ENCODE measurements at places on chromosomes 2 and 18.

- no peak for DNase-seq
These were observed 184.2 kb downstream of the KCNJ3 start for GRCh38 chr2:154882725-154883124.

DNA sequence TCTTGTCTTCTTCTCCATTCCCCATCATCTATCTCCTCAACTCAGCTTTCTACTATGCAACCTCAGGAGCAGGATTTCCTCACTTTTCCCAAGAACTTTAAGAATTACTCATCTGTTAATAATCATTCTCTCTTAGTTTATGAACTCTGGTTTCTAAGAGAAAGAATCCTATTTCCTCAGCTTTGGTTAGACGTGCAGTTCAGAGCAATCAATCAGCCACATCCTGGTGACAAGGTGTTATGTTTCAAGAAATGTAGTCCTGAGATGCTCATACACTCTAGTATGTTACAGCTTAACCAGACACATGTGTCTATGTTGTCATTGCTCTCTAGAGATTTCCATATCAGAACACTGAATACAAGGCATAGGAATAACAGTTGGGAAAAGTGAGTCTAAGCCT, 277.9 kb downstream of the MBD2 start:
- DNase-seq: no peak

GRCh38 chr2:101830146-101830545, 132.6 kb downstream of the MAP4K4 start:
- DNase-seq: no peak

- DNase-seq: no peak
These were observed 134.7 kb downstream of the TMEM163 start for GRCh38 chr2:134583997-134584520.

- DNase-seq: no peak
These were observed 14.6 kb upstream of the NT5C1B start for GRCh38 chr2:18603854-18604530.

DNA sequence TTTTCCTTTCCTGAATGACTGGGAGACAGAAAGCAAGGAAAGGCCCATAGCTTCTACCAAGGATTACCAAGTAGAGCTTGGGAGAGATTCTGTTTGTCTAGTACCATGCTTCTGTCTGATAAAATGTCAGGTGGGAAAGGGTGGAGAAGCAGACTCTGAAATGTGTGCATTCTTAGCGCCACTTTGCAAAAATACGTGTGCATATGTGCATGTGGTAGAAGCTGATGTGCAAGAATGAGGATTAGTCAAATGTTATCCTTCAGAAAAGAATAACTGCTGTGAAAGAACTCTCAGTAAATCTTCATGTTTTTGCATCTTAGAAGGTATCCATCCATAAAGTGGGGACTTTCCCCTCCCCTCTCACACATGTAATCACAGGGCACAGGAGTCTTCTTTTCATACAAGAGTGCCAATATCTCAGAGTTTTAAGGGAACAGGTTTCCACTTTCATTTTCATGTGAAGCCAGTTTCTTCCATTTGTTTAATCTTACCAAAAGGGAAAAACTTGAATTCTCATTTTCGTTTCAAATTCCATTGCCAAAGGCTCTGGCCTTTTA, 15.4 kb upstream of the DGKD start:
- DNase-seq: no peak

- no peak for DNase-seq
These were observed 70.4 kb upstream of the CYP1B1 start for GRCh38 chr2:38146275-38146906.

DNA sequence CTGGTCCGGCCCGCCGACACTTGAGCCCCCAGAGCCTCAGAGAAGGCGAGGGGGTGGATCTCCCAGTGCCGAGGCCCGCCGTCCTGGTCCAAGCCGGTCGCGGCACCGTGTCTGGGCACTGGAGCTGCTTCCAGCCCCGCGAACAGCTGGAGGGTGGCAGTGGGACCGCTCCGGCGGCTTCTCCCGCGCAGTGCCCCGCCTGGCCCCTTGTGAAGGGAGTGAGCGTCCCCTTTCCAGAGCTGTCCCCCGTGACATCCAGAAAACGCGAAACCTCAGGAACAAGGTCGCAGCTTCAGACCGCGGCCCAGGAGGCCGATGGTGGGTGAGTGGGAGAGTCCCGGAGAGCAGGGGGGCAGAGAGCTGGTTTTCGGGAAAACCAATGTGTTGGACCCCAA, 579 bp upstream of the EMX1 start:
- no peak for DNase-seq
